ENCODE measurements at places on chromosomes 7 and 10. TPM values are rescaled to one million over a fixed set of nuclear protein-coding genes. Genes with fewer than 3 reads are reported as not detected.

Gene OPN4
- polyA plus RNA-seq = not detected

GRCh38 chr7:94368371-94368791 is 26.3 kb upstream of the COL1A2 start:
- DNase-seq = no peak

DNA sequence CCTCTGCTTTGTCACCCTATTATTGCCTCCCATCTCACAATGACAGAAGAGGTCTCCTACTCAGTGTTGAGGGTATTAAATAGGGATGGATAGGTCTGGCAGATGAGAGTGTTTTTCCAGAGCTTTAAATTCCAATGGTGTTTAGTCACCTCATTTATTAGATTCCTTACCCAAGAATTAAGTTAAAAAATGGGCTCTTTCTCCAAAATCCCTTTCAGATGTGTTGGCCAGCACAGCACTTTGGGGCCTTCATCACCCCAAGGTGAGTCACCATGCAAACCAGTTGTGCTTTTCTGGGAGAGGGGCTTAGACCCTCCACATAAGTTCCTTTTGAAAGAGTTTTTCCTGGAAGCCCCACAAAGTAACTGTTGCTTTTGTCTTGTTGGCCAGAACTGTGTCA is 78.4 kb downstream of the CYP26A1 start:
- DNase-seq = no peak

Gene GPR146
- polyA plus RNA-seq = 16.7 TPM

Gene GRM8
- 0.13 TPM for polyA plus RNA-seq

- DNase-seq = no peak
Observed at GRCh38 chr10:51030480-51030879, 43.8 kb upstream of the PRKG1 start.

DNA sequence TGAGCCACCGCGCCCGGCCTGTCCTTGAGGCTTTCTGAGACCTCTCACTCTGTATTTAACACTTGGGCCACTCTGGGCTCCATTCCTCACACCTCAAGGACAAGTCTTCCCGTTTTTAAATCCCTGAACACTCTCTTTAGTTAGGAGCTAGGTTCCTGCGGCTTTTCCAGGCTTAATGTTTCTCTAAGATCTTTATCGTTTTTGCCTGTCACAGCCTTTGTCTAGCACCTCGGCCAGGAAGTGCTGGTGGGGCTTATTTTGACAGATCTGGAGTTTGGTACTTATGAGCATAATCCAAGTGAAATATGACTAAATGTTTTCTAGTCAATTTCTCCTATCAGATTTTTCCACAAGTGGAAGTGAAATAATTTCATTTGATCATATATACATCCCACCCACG is 186.6 kb downstream of the DPY19L1 start:
- no peak for DNase-seq

DNA sequence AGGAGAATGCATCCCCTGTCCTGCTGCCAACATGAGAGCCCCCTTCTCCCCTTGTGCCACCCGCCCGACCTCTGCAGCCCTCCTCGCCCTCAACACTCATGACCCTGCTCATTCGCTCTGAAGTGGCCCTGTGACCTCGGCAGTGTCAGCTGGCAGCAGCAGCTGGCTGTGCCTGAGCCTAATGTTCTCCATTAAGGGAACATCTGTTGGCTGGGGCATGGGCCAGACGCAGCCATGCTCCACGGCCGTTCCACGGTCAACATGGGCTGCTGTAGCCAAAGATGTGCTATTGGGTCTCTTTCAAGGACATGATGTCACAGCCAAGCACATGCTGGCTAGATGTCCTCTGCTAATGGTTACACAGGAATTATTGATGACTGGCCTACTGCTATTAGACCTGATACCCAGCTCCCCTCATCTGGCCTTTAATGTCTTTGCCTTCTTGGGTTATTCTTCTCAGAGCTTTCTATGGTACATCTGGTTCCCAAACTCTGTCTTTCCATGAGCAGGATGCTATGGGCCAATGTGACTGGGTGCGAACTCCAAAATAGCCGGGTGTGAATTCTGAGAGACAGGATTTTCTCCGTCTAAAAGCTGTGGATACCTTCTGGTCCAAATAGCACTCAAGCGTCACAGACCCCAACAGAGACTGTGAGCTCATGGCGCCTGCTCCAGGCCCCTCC is 22.4 kb downstream of the ADCYAP1R1 start:
- DNase-seq = no peak

GRCh38 chr7:101728128-101728527 is 89.3 kb upstream of the CUX1 start:
- no peak for DNase-seq

Gene CHN2
- 0.74 TPM for polyA plus RNA-seq

DNA sequence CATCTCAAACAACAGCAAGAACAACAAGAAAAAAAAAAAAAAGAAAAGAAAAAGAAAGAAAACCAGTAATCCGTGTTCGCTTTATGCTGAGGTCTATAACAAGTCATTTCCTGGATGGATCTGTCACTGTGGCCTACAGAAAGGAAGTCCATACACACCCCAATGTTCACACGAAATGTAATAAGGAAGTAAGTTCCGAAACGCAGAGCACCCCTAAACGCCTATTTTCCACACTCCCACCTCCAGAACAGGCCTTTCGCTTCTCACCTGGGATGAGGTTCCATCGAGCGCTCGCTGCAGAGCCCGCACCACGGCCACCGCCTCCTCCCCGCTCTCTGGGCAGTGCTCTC is 735 bp downstream of the ZNF394 start:
- peak; percentile 67 for DNase-seq

DNA sequence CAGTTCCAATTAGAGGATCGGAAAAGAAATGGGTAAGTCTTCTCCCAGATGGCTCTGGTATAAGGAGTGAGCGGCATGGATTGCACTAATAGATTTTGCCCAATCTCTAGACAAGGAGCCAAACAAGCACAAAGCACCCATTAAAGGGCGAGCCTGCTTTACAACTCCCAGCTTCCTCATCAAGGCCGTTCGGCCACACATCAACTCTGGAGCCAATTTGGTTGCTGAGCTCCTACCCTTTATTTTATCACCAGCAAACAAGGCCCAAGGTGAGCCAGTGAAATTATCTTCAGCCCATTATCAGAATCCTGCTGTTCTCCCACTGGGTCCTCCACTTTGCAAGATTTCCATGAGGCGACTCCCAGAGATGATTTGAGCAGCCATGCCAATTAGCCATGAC is 292.2 kb upstream of the NPVF start:
- no peak for DNase-seq

Gene SRRM3
- polyA plus RNA-seq = not detected

Gene SMKR1
- polyA plus RNA-seq = 0.58 TPM

DNA sequence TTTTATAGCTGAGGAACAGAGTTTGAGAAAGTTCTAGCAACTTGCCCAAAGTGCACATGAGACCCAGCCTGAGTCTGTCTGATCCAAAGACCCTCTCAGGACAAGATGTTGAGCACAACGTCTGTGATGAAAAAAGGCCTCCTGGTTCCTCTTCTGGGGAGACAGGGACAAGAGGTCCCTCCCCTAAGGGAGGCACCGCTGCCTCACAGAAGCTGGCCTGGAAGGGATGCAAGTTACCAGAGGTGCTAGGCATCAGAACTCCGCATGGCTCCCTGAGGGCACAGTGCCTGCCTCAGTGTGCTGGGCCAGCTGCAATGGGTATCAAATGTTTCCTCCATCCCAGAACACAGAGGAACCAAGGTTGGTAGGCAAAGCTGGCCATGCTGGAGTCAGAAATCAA is 302.4 kb downstream of the GRID1 start:
- DNase-seq = no peak

- DNase-seq = no peak
Observed at GRCh38 chr10:102287991-102288390, 42.7 kb downstream of the GBF1 start.

Gene PPP1R17
- polyA plus RNA-seq = not detected

DNA sequence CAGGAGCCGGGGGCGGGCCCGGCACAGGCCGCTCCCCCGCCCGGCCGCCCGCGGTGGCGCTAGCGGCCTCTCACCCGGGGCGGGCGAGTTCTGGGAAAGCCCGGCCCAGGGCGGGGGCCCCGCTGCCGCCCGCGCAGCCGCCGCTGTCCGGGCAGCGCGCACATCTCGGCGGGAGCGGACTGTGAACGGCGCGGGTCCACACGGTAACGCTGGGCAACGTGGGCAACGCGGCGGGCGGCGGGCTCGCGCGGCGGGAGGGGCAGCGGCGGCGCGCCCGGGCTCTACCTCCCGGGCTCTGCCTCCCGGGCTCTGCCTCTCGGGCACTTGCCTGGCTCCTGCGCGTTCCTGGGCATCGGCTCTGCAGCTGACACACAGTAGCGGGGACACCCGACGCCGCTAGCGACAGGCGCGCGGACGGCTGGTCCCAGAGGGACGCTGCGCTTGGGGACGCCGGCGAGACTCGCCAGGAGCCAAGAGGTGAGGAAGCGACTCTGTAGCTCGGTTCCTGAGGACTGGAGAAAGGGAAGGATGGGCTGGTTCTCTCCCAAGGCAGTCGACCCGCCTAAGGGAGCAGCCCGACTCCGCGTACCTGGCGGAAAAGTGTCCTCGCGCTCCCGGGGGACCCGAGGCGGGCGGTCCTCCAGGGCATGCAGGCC is at the start of gene PLCE1:
TSS of gene PLCE1 (plus strand) at position 150 of the 656 bp plus-strand sequence. CDS start 37,116 bp downstream, outside the sequence.
- no peak for DNase-seq

DNA sequence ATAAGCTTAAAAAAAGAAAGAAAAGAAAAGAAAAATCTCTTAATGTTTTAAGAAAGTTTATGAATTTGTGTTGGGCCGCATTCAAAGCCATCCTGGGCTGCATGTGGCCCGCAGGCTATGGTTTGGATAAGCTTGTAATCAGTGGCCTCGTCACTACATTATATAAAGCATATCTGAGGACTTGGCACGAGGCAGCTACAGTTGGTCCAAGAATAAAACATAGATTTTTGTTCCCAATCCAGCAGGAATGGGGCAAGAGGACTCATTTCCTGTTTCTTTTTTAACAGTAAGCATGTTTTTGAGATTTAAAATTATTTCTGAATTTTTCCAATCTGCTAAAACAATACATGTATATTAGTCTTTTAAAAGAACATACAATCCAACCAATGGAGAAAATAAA is 28.6 kb downstream of the MCM10 start:
- DNase-seq = no peak

- DNase-seq = no peak
Observed at GRCh38 chr10:126580873-126581647, 89.4 kb downstream of the C10orf90 start.

GRCh38 chr10:92712016-92712889 is 22.5 kb downstream of the HHEX start:
- peak; percentile 79 for DNase-seq

DNA sequence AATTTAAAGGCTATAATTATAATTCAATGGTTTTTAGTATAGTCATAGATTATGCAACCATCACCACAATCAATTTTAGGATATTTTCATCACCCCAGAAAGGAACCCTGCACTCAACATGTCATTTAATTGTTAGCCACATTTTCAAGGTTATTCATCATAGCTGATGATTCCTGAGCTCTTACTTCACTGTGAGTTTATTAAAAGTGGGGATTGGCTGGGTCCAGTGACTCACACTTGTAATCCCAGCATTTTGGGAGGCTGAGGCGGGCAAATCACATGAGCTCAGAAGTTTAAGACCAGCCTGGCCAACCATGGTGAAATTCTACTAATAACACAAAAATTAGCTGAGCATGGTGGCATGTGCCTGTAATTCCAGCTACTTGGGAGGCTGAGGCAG is 787 bp downstream of the CCL26 start:
- no peak for DNase-seq

- DNase-seq = no peak
Observed at GRCh38 chr7:104535841-104536240, 207.4 kb downstream of the LHFPL3 start.

Gene ZNF467
- polyA plus RNA-seq = 1.2 TPM

GRCh38 chr10:29698773-29699490 is 64.2 kb upstream of the SVIL start:
- DNase-seq = no peak

Gene SLC35B4
- 6.0 TPM for polyA plus RNA-seq

DNA sequence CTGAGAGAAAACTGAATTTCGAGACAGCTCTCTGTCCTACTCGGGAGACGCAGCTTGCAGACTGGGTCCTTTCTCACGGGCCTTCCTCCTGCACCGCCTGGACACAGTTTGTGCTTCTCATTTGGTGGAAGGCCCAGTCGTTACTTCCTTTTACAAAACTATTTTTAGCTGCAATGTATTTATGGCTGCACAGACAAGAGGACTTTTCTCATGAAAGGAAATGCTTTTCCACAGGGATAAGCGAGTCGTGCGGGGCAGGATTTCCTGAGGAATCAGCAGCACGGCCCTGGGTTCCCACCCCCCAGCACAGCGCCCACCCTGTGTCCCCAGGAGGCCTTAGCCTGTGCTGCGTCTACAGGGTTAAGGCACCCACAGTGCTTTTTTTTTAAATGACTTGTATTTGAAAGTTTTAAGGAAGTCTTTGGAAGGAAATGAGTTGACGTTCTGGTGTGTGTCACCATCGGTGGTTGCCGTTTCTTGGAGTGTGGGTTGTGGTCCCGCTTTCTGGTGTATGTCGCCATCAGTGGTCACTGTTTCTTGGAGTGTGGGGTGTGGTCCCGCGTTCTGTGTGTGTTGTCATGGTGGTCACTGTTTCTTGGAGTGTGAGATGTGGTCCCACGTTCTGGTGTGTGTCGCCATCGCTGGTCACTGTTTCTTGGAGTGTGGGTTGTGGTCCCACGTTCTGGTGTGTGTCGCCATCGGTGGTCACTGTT is 50.9 kb downstream of the INPP5A start:
- DNase-seq = peak; percentile 80

- no peak for DNase-seq
Observed at GRCh38 chr7:24974026-24974832, 5.7 kb downstream of the OSBPL3 start.
